ENCODE measurements at places on chromosomes 5 and 9.

DNA sequence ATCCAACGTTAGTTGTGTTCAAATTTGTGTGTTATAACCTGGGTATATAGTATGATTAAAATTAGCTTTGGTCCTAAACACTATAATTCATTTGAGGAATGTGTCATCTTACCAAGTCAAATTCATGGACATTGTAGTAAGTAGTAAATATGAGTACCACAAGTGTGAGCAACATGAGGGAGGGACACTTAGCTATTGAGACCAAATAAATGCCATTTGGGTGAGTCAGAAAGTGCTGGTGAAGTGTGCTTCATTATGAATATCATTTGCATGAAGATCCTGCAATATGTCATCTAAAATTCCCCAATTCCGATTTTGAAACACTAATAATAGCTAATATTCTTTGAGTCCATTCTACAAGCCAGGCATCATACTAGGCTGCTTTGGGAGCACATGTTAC, 336.7 kb upstream of the KIF2A start:
- no peak for DNase-seq

- no peak for DNase-seq
Observed at GRCh38 chr5:139183502-139183901, 14.7 kb downstream of the SIL1 start.

GRCh38 chr9:89236955-89237573, 58.4 kb upstream of the SHC3 start:
- no peak for DNase-seq

DNA sequence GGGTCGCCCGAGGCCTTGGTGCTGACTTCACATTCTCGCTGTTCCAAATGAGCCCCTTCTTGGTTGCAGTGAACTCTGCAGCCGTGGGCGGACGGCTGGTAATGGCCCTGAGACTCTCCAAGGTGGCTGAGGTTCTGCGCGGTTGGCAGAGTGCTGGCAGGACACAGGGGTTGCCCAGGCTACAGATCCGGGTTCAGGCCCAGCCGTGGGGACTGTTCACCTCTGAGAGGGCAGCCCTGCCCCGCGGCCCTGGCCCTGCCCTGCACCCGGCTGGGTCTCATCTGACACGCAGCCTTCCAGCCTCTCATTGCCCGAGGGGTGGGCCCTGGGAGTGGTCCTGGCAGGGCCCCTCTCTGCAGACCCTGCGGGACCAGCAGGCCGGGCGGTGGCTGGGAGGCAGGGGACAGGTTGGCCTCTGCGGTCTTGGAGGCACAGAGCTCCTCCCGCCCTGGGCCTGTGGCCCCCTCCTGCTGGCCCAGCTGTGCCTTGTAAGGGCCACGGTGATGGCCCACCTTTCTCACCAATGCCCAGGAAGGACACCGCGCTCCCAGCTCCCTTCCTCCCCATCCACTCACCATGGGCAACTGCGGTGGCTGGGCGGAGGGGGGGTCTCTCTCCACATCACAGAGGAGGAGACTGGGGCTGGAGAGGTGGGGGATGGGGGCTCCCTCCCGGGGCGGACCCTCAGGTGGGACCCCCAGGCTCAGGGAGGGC, 51.6 kb downstream of the AHRR start:
- peak; percentile 9 for DNase-seq

- no peak for DNase-seq
Observed at GRCh38 chr9:109735801-109736200, 44.2 kb upstream of the PALM2AKAP2 start.

GRCh38 chr5:178394074-178394473, 161.5 kb upstream of the PHYKPL start:
- no peak for DNase-seq

DNA sequence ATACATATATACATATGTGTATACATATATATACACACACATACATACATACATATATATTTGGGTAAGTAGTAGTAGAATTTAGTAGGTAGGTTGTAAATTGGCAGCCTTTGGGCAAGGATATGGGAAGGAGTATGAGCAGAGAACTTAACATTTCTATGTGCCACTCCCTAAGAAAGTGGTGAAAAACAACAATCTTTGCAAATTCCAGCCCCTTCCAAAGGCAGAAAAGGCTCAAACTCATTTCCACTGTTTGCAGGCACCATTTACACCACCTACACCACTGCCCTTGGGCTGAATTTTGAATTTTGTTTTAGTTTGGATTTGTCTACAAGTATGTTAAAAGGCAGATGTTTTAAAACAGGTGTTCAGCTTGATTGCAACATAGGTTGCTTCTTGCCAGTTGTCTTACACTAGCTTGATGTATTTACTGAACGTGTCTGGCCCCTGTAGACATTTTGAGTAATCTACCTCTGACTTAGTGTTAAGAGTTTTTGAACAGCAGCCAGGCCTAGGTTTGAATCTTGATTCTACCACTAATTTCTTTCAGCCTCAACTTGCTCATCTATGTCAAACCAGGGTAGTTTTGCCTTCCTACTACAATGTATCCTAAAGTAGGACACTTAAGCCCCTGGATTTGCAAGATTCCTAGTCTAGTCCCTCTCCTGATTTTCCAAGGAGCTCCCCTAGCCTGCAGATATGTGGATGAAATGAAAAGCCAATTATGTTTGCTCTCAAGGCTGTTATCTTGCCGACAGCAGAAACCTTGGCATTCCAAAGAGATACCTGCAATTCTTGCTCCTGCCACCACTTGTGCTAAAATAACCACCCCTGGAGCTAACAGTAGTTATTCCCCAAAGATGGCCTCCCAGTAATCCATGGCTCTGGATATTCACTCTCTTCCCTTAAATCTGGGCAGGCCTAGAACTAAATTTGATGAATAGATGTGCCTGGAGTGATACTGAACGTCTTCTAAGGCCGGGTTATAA, 156.2 kb upstream of the SLC44A1 start:
- no peak for DNase-seq

DNA sequence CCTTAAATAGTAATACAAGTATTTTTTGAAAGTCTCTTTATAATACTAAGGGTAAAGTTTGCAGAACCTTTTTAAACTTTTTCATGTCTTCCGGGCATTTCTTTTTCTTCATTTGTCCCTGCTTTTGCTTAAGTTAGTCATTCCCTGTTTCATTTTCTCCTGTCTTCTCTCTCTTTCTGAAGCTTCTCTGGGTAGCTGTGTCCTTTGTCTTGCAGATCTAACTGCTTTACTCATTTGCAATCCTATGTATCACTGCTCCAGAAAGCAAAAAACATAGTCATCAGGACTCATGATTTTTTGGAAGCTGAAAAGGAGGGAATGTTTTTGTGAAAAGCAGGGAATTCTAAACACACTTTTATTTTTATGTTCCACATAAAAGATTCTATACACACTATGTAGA, 301.7 kb downstream of the MRPS30 start:
- no peak for DNase-seq

GRCh38 chr9:129623331-129623730, 2.4 kb upstream of the C9orf50 start:
- DNase-seq: no peak

DNA sequence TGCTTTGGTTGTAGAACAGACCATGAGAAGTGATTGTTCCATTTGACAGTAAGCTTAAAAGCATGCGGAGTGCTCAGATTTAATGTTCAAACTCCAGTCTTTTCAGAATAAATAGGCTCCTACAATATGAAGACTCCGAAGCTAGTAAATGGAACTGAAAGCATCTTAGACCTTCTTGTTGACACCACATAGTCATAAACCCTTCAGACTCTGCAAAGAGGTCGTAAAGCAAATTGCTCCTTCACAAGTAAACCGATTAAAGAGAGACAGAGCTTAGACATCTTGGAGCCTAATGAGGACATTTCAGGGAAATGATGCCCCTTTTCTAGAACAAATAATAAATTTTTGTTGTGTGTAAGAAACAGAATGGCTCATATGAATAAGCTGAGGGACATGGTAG, 511.0 kb upstream of the RIOK2 start:
- no peak for DNase-seq

GRCh38 chr5:139371482-139372435, 11.3 kb downstream of the SLC23A1 start:
- DNase-seq: no peak

DNA sequence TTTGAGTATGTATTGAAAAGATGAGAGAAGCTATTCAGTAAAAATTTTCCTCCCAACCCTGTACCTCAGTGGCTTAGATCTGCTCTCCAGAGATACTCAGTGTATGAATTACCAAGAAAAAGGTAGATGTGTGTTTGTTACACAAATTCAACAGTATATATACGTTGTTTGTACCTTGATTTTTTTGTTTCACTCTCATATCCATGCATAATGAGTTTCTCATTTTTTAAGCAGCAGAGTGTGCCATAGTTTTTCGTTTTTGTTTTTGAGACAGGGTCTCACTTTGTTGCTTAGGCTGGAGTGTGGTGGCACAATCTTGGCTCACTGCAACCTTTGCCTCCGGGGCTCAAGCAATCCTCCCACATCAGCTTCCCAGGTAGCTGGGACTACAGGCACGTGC, 77.7 kb downstream of the RAB24 start:
- no peak for DNase-seq

DNA sequence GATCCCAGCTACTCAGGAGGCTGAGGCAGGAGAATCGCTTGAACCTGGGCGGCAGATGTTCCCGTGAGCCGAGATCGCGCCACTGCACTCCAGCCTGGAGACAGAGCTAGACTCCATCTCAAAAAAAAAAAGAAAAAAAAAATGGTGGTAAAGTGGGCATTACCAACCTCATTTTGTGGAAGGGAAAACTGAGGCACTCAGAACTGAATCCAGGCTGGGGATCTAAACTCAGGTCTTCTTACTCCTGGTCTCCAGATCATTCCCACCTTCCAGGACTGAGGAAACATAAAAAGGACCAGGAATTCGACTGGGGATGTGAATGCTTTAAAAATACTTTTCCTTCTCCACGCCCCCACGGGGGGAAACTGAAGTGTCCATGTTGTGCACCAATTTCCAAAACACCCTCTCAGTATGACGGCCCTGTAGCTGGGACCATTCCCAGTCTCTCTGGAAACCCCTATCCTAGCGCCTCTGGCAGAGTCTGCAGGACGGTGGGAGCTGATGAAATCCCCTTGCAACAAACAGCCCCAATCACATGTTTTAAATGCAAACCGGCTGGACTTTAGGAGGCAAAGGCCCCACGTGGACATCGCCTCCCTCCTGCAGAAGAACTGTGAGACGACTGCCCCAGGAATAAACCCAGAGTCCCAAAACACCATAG, 8.9 kb upstream of the AKNA start:
- no peak for DNase-seq

- DNase-seq: no peak
Observed at GRCh38 chr5:7642029-7642428, 208.9 kb downstream of the CFAP90 start.

DNA sequence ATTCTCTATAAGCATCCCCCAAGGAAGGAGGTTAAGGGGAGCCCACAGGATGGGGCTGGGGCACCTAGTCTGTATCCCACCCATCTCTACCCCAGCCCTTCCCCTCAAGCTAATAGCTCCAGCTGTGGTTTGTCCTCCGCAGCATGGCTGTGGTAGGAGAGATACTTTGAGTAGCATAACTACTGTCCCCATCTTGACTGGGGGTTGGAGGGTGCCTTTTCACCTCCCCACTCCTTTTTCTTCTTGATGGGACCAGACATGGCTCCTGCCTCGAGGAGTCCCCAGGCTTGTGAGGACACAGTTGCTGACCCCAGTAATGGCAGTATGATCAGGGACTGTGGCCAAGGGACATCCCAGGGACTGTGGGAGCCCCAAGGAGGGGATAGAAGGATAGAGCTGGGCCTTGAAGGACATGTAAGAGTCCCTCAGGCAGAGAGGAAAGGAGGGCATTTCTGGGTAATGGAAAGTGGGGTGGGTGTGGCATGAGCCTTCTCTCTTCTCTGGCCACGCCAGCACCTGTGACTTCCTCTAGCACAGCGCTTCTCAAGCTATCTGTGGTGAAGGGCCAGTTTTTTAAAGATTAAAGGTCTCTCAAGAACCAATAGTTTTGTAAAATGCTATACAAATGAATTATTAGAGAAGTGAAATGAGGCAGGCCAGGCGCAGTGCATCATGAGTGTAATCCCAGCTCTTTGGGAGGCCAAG, 14.0 kb downstream of the OLFML2A start:
- no peak for DNase-seq

- peak; percentile 13 for DNase-seq
Observed at GRCh38 chr5:6766604-6767093, 53.4 kb downstream of the TENT4A start.

GRCh38 chr5:153711755-153712154, 221.3 kb downstream of the GRIA1 start:
- no peak for DNase-seq

- no peak for DNase-seq
Observed at GRCh38 chr9:107309271-107309670, 26.2 kb downstream of the RAD23B start.

- DNase-seq: no peak
Observed at GRCh38 chr5:148740079-148740858, 85.9 kb upstream of the HTR4 start.

GRCh38 chr5:53779541-53779981, 219.1 kb downstream of the NDUFS4 start:
- DNase-seq: no peak

GRCh38 chr9:111715471-111715870, 54.1 kb downstream of the GNG10 start:
- no peak for DNase-seq

DNA sequence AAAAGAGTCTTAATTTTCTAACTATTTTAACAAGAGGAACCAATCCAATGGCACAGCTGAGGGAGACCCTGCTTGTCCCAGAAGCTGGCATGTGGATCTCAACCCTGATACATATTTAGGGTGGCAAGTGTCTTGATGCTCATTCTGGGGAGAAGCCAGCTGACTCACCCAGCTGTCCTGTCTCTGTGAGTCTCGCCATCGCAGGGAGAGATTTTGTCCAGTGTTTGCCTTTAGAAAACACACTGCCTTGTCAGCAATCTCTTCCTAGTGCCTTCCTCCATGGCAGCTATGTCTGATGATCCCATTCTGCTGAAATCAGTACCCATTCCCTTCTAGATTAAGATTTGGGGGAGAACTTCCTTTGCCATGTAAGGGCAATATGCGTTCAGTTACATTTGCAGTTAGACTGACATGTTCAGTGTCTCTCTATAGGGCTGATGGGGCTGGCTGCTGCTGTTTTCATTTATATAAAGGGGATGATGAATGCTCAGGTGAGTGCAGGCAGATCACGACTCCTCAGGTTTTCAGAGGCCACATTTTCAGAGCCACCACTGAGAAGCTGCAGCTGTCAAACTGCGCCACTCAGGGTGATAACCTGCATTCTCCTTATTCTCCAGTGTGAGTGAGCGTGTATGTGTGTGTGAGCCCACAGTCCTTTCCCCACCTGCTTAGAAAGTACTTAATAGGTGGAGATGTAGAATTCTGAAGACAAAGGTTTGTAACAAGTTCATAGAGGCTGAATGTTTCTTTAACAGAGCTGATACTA, 217.0 kb downstream of the GAS1 start:
- no peak for DNase-seq

DNA sequence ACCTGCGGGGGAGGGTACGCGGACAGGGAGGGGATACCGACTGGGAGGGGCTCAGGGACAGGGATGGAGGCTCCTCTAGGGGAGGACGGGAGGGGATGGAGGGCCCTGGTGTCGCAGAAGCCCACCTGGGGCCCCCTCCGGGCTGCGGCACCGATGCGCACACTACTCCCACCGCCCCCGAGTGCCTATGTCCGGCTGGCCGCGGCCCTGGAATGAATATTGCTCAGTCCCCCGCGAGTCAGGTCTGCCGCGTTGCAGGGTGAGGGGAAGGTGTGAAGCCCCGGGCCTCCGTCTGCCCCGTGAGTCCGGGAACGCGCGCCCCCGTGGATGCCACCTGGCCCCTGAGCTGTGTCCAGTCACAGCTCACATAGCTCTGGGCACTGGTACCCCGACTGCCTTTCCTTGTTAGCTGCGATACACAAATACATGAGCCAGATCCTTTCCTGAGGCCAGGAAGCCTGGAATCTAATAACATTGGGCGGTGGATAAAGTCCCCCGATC, 44.5 kb upstream of the PRSS3 start:
- no peak for DNase-seq

- no peak for DNase-seq
Observed at GRCh38 chr9:110036286-110036685, 171.7 kb downstream of the C9orf152 start.

All from activated T-helper 2 cell treated with anti-CD3 and anti-CD28 coated beads, Interferon-gamma antibody, Interleukin-2, Interleukin-4, amounts not matched to agents 10 μg/mL and 5 μg/mL and 100 μg/mL, durations not matched to agents 14 hours and 24 hours and 36 hours (primary cell).